Stimulated activated CD4-positive, alpha-beta T cell treated with anti-CD3 and anti-CD28 coated beads, Interleukin-12 subunit alpha, Interleukin-12 subunit beta, amount 100 ng/mL, for 24 hours (primary cell): ENCODE measurements at places on chromosomes 3 and 15.

GRCh38 chr15:39654304-39654703 is 73.4 kb downstream of the THBS1 start:
- DNase-seq: no peak

- DNase-seq: no peak
Observed at GRCh38 chr3:24288496-24289236, 206.0 kb downstream of the THRB start.

DNA sequence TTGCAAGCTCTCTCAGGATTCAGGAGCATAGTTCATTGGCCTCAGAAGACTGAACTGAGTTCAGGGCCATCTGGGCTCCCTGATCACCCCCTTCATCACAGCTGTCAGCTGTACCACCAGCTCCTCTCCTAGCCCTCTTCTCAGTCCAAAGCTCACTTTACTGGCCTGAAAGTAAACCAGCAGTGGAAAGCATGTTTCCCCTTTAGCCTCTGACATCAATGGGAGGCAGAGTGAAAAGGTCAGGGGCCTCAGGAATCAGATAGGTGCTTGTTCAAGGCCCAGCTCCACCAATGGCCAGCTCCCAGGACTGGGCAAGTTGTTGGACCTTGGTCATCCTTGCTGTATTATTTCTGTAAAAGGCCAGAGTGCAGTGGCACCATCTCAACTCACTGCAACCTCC is 223.4 kb downstream of the TLE3 start:
- DNase-seq: no peak

- DNase-seq: peak; percentile 8
Observed at GRCh38 chr15:57340682-57341259, 35.5 kb upstream of the CGNL1 start.

- no peak for DNase-seq
Observed at GRCh38 chr15:92989470-92989869, 89.3 kb downstream of the CHD2 start.

GRCh38 chr15:85480923-85481322 is 100.5 kb downstream of the AKAP13 start:
- DNase-seq: no peak

DNA sequence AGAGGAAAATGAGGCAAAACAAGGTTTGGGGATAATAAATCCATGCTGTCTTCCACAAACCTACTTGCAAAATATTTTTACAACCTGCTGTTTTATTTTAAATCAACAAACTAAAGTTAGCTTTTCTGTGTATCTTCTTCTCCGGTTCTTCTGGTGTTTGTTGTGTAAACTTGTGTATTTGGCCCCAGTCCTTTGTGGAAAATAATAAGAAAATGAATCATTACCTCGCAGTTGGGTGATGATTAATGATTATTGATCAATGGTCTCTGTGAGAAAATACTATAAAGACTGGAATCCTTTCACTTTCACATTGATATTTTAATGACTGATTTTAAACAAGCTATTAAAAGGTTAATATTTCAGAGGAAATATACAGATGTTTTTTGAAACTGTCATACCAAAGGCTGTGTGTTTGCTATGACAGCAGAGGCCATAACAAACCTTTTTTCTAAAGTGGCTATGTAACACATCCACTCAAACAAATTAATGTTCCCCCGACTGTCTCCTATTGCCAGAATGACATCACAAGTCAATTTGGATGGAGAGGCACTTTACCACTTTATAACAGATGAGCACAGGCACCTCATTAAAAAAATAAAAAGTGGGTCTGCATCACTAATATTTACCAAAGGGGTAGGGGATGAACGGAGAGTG is 152.5 kb downstream of the MEX3B start:
- DNase-seq: no peak

GRCh38 chr3:133384331-133385027 is 15.4 kb upstream of the BFSP2 start:
- peak; percentile 15 for DNase-seq

DNA sequence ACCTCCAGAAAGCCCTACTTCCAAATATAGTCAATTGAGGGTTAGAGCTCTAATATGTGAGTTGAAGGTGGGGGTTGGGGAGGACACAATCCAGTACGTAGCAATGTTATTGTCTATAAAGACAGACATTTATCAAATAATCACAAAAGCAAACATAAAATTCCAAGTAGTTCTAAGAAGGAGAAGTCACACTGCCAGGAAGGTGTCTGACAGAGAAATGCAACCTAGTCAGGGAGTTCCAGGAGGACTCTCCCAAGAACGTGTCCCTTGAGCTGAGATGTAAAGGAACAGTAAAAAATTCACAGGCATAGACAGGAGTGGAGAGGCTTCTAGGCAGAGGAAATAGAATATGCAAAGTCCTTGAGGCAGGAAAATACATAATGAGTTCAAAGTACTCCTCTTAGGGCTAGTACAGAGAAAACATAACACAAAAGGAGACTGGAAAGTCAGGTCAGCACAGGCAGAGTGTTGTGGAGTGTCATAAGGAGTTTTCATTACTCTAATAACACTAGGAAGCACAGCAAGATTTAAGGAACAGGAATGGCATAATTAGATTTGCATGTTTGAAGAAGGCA is 277.6 kb upstream of the STT3B start:
- no peak for DNase-seq

DNA sequence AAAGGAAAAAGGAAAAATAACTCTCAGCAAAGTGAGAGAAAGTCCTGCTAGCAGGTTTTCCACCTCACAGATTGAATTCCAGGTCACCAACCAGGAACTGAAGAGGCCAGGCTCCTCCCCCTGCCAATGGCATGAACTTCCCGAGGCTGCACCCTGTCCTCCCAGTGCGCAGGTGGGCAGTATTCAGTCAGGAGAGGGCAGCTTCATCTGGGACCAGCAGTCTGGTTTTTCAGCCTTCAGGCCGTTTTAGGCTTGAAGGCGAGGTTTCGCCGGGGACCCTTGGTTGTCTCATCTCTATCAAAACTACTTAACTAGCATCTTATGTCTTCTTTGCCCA is 41.2 kb downstream of the TRAT1 start:
- DNase-seq: no peak

DNA sequence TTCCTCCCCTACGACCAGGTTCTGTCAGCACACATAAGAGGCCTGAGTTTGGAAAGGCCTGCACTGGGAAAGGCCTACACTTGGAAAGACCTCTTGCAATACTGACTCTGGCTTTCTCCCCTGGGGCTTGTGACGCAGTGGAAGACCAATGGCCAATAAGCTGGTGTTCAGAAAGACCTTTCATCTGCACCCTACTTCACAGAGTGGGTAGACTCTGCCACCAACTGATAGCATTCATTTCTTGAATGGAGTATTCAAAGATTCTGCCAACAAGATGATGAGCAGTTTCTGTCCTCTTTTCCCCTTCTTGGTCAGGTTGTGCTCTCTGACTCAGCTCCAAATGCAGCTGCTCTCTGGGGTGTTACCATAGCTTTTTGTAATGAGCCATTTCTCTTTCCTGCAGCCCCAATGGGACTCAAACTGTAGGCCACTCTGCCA is 48.8 kb downstream of the TIPARP start:
- DNase-seq: no peak

DNA sequence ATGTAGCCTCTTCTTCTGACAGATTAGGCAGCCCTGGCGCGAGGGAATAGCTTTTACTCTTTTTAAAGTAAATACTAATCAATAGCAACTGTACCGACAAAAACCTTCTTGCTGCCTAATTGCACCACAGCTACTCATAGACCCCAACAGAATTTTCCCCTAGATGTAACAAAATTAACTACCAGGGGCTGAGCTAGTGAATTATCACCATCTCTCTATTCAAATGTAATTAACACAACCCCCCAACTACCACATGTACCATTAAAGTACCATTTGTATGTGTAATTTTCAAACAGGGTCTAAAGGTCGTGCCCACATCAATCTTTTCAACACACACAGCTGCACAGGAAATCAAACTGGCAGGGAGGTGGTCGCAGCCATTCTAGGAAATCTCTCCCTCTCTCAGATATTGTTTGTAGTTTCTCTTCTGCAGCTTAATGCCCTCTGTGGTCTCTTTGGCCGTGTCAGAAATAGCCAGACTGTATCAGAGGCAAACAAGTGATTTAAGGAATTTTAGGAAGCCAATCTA is 322.9 kb downstream of the RORA start:
- no peak for DNase-seq

DNA sequence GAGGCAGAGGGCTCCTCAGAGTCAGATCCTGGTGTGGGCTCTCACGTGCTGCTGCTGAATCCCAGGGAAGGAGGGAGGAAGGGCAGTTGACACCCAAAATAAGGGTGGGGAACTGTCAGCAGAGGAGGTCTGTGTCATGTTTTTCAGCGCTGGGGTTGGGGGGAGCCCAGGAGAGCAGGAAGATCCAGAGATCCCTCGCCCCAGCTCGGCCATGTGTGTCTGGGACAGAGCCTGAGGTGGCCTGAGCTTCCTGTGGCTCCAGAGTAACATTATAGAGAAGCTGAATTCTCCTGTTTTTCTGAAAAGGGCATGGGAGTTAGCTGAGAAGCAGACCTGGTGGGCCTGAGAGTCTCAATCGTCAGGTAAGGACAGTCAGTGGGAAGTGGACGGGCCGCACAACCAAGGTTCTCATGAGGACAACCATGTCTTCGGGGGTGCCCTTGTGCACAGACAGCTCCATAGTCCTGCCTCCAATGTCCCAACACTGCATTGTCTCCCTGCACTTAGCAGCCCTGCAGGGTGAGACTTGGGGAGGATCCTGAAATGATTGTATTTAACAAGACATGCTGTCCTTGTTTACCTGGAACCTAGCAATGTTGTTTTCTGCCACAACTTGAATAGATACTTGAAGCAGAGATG is 18.4 kb downstream of the UMPS start:
- DNase-seq: no peak

GRCh38 chr15:101172501-101173071 is 79.3 kb downstream of the CHSY1 start:
- no peak for DNase-seq

DNA sequence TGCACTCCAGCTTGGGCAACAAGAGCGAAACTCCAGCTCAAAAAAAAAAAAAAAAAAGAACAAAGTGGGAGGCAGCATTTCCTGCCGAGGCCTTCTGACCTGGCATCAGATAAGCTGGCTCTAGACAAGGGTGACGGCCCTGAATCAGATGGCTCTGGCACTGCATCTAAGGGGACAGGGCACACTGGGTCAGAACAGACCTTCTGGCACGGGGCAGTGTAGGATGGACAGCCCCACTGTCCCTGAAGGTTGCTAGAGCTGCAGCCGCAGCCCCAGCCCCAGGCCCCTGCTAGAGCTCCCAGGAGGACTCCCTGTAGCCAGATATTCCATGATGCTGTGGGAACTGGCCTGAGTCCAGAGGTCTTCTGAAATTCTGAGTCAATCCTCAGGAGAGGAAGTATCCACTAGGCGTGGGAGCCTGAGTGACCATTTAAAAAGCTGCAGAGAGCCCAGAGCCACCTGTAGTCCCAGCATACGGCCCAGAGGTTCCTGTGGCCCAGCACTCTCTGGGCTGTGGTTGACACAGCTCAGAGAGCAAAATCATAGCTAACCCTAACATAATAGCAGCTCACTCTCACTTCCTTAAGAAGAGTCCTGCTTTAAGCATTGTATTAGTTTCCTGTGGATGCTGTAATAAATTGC is 69.2 kb upstream of the MFGE8 start:
- no peak for DNase-seq

- no peak for DNase-seq
Observed at GRCh38 chr3:108804966-108805365, 17.6 kb upstream of the TRAT1 start.

- DNase-seq: no peak
Observed at GRCh38 chr15:47409038-47409437, 308.3 kb upstream of the SEMA6D start.

DNA sequence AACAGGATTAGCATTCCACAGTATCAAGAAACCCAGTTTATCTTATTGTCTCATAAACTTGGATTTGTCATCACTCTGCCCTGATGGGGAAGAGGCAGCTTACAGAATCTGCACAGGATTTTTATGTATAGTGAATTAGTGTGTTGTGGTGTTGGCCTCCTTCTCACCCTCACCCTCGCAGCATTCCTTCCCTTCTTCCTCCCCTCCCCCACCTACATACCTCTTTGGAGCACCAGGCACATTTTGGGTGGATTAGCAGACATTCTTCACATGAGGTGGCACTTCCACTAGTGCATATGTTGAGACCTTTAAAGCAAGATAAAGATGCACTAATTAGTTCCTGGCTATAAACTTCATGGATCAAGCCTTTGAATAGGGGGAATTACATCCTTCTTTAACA is 13.9 kb downstream of the ITGB5 start:
- DNase-seq: no peak

DNA sequence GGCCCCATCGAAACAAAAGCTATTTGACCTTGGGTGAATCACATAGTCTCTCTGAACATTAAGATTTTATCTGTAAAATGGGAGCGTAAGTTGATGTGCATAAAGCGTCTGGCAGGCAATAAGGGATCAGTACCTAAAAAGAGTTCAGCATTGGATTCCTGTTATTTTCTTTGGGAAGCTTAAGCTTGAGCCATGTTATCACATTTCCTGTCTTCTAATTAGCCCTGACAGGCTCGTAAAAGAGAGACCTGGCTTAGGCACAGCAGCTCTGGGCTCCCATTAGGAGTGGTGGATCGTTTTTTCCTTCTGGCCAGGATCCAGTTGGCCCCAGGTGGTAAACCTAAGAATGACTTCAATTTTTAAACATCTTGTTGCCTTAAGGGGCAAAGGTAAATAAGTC is 26.0 kb upstream of the CA12 start:
- no peak for DNase-seq

GRCh38 chr3:49015765-49016164 is 2.6 kb downstream of the DALRD3 start:
- no peak for DNase-seq

- no peak for DNase-seq
Observed at GRCh38 chr3:187237741-187238140, 40.5 kb downstream of the RTP1 start.

DNA sequence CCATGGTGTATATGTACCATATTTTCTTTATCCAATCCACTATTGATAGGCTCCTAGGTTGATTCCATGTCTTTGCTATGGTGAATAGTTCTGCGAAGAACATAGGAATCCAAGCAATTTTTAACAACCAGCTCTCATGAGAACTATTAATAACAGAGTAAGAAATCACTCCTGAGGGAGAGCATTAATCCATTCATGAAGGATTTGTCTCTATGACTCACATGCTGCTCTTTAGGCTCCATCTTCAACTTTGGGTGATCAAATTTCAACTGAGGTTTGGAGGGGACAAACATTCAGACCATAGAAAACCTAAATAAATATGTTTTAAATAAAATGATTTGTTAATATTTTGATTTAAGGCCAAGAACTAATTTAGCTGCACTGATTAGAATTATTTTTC is 147.4 kb downstream of the NSUN3 start:
- no peak for DNase-seq

DNA sequence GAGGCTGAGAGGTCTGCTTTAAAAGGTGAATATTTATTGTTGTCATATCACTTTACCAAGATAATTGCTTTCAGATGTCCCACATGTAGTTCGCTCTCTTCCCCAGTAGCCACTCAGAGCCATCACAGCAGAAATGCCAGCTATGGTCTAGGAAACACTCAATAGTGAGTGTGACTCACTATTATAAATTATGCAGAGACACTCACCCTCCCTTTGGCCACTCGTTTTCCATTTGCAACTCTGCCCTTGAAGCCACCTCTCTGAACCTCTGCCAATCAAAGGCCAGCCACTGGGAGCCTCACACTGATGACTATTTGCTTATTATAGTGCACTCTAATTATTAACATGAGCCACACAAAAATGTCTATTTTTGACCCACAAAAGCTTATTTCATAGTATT is 328.1 kb upstream of the ATP10A start:
- DNase-seq: no peak

GRCh38 chr3:195058336-195059005 is 212.5 kb downstream of the XXYLT1 start:
- DNase-seq: no peak
